SHP77 treated with DMSO at 0.1 percent for 48 hours (cell line): ENCODE measurements at places on chromosomes 1 and 21.

- DNase-seq = no peak
Measured at GRCh38 chr1:51768971-51769588, 109.4 kb downstream of the NRDC start.

DNA sequence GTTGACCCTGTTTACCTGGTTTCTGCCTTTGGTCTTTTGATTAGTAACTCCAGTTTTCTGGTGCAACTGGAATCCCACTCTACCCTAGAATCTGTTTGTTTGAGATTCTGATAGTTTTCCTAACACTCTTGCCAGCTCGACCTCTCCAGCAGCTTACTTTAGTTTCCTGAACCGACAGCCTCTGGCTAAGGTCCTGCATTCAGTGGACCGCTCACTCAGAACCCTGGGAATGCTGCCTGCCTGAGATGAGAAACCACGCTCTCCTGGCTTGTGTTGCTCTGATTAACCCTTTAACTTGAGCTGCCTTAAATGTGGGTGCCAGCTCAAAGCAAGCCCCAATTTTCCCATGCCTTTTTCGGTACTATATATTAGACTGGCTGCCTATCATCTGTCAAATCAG lies 45.3 kb upstream of the SIPA1L2 start:
- DNase-seq = no peak

GRCh38 chr1:21783679-21784603 lies 992 bp upstream of the USP48 start:
- no peak for DNase-seq

DNA sequence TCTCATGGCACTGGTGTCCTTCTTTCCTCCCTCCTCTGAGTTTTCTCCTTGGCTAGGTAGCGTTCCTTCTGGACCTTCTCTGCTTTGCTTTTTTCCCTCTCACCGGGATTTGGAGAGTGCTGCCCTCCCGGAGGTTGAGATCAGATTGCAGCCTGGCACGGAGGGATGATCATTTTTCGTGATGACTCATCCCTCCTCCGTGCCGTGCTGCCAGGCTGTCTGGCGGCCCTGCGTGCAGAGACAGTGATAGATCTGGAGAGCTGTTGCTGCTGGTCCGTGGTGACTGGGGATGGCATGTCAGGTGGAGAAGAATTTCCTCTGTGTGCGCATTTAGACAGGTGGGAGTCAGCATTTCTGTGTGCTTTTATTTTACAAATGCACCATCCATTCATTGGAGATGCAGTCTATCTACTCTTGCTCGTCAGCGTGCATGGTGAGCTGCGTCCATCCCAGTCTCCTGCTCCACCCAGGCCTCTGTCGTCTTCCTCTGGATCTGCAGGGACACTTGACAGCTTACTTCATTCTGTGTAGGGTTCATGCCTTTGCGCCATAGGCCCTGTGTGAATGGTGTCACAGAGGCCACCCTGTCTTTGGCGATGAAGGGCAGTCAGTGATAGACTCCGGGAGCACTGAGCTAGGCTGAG lies 104.4 kb downstream of the PCBP3 start:
- DNase-seq = peak; percentile 65

DNA sequence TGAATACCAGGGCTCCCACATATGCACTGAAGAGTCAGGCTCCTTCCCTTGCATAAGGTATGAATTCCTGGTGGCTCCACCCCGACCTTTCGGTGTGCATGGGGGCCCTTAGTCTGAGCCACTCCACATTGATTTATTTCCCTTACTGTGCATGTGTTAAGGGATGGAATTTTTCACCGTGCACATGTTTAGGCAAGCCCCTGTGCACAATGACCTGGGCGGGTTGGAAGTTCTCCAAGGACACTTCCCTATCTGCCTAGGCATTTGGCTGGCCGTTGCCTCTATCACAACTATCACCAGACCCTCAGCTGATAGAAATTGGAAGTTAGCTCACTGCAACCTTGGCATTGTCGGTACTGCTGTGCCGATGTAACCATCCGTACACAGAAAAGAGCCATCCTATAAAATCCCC lies 9.7 kb downstream of the S100A6 start:
- DNase-seq = peak; percentile 95

DNA sequence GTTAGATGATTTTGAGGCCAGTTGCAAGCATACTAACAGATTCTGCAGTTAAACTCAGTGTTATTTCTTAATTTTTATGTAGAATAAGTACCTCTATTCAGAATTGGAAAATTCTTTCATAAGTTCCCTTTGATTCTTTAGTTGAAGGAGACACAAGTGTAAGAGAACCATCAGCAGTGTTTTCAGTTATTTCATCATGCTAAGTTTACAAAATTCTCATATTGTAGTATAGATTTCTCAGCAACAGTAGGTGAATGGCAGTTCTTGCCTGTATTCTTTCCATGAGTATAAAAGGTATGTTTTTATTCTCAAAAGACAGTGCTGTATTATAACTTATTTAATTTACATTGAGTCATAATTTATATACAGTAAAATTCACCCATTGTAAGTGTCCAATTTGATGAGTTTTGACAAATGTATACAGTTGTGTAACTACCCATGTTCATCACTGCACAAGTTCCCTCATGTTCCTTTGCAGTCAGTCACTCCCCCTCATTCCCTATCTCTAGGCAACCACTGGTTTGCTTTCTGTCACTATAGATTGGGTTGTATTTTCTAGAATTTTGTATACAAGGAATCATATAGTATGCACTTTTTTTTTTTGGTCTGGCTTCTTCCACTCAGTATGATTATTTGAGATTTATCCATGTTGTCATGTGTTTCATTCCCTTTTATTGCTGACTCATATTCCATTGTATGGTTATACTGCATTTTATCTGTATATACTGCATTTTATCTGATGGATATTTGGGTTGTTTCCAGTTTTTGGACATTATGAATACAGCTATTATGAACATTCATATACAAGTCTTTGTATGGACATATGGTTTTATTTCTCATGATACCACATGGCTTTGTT lies 3.9 kb downstream of the RPS6KC1 start:
- DNase-seq = no peak

GRCh38 chr1:201748335-201748734 lies 80.6 kb upstream of the IPO9 start:
- DNase-seq = no peak

- no peak for DNase-seq
Measured at GRCh38 chr21:17538576-17538975, 25.7 kb downstream of the CXADR start.

DNA sequence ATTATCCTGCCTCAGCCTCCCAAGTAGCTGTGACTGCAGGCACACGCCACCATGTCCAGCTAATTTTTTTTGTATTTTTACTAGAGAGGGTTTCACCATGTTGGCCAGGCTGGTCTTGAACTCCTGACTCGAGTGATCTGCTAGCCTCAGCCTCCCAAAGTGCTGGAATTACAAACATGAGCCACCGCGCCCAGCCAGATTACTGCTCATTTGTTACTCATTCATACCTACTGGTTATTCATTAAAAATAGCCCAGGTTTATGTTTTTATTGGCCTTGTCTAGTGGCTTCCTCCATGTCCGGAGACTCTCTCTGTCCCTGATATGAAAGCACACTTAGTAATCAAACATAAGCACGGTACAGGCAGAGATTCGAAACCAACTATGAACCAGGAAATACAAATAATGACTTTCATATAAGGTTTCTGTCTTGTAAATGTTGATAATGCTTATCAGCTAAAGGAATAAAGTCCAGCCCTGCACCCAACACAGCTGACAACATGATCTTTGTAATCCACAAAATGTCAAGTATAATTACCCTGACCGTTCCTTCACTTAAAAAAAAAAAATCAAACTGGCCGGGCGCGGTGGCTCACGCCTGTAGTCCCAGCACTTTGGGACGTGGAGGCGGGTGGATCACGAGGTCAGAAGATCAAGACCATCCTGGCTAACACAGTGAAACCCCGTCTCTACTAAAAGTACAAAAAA lies 50.4 kb upstream of the CXADR start:
- no peak for DNase-seq

DNA sequence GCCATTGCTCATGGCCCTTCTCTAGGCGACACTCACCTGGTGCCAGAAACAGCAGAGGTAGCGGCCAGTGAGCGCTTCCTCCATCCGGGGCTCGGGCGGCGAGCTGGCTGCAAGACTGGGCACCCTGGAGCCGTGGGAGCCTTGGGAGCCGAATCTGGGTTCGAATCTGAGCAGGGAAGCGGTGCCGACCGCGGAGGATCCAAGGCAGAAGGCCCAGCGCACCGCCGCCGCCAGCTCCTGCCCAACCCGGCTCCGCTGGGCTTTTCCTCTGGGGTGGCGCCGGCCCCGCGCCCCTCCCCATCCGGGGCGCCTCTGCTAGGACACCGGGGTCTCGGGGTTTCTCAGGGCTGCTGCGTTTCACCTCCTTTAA lies 1.7 kb upstream of the PRDM16 start:
- no peak for DNase-seq

GRCh38 chr1:97877307-97877706 lies 43.5 kb downstream of the DPYD start:
- DNase-seq = no peak

GRCh38 chr1:18515120-18515667 lies 34.5 kb downstream of the KLHDC7A start:
- DNase-seq = no peak

- no peak for DNase-seq
Measured at GRCh38 chr1:66711420-66711819, 40.8 kb upstream of the DYNLT5 start.

DNA sequence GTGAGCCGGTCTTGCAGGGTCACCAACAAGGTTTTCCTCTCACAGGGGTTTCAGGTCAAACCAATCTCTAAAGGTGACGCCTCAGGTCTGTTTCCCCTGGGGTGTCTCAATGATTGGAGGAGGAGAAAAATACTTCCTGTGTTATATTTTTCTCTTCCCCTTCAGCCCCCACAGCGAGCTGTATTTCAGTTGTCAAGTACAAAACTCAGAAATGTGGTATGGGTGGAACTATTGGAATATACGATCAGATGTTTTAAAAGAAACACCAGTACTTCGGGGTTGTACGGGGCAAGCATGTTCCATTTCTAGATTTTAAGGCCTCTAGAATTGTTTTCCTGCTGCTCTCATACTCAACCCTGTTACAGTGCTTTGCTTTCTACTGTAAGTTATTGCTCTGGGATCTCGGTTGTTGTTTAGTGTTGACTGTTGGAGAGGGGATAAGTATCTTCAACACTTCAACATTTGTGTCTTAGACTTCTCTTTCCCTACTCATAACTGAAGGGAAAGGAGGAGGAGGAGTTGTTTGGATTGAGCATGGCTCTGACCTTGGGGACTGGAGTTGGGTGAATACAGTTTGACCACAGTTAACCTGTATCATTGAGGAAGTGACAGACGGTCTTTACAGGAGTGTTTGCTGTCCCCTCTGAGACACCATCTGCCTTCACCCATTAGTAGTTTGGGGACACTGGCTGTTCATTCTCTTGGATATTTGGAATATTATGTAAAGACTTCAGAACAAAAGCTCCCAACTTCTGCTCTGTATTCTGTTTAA lies 2.0 kb downstream of the MAPKAPK2 start:
- DNase-seq = no peak

- DNase-seq = no peak
Measured at GRCh38 chr1:67795179-67795912, 37.9 kb downstream of the GNG12 start.

GRCh38 chr1:220160027-220160426 lies 66.1 kb downstream of the IARS2 start:
- no peak for DNase-seq

- no peak for DNase-seq
Measured at GRCh38 chr1:36843906-36844610, 190.3 kb downstream of the GRIK3 start.

- no peak for DNase-seq
Measured at GRCh38 chr1:30318413-30318812, 405.0 kb downstream of the MATN1 start.

- DNase-seq = no peak
Measured at GRCh38 chr1:12546771-12547585, 71.0 kb downstream of the DHRS3 start.

DNA sequence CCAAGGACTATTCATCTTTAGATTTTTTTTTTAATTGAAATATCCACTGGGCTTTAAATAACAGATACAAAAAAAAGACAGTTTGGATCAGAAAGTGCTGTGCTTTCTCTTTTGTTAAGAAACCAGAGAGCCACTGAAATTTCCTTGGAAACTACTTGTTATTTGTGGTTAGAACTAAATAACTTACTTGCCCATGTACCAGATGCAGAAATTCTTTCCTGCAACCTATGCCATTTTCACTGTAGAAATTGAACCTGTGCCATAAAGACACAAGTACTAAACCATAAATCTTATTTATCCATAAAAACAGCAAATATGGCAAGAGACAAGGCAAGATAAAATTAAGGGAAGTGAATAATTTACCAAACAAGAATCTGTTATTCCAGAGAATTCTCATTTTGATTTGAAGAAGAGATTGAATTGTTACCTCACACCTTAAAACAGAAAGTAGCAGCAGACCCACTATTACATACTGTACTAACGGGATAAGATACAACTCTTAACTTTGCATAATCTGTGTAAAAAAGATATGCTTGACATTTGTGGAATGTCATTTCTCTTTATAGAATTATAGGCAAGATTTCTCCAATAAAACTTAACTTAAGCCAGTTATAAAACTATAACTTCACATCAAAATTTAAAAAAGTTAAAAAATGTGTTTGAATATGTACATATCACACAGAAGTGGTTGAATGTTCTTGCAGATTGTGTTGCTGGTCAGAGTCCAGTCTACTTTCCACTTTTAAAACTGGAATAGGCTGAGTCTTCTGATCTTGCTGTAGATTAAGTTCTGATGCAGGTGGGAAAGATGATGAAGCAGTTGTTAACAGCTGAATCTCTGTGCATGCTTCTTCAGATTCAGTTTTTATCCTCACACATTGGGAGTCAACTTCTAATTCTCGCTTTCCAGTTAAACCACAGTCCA lies 6.3 kb upstream of the PHTF1 start:
- no peak for DNase-seq

DNA sequence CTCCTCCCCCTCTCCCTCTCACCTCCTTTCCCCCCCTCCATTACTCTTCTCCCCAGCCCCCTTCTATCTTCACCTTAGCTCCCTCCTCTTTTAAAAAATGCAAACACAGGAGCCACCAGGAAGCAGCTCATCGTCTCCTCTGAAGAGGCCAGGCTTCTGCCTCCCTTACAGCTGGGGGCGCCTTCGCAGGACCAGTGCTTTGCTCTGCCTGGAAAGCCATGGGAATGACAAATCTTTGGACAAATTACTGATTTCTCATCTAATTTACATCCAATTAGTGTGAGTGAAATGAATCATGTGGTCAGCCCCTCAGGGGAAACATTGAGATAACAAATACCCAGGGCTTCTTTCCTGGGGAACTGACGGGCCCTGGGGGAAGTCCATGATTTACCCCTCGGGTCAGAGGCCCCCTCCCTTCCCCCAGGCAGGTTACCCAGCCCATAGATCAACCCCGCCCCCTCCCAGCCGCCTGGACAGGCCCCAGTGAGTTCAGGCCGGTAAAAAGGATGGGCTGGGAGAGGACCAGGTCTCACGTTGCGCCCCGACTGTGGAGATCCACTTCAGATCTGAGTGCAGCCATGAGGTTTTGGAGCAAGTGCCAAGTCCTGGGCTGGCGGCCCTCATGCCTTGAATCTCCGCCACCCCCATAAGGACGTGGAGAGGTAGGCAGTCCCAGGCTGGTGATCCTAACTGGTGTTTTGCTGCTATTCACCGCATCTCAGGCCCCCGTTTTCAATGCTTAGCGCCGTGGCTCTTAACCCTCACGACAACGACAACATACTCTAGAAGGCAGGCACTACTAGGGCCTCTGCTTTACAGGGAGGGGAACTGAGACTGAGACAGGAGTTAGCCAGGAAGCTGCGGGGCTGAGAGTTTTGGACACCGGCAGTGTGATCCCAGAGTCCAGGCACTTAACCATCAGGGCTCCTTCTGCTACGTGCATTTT lies 300.8 kb downstream of the RRAGC start:
- DNase-seq = no peak

GRCh38 chr1:169795687-169796086 lies 980 bp upstream of the METTL18 start:
- DNase-seq = no peak

- DNase-seq = no peak
Measured at GRCh38 chr1:51555866-51556619, 37.0 kb upstream of the EPS15 start.
